ENCODE measurements at places on chromosomes 6 and 20. TPM values are rescaled to one million over a fixed set of nuclear protein-coding genes. Genes with fewer than 3 reads are reported as not detected.

The SMIM26 gene
- total RNA-seq, result 152 TPM

The HLA-DPA1 gene
- 1.1 TPM for total RNA-seq

The GABRR1 gene
- total RNA-seq, result not detected

The GPX5 gene
- 0.30 TPM for total RNA-seq

The TSPYL4 gene
- 54.1 TPM for total RNA-seq

The HTR1B gene
- total RNA-seq, result 2.2 TPM

The SOD2 gene
- total RNA-seq, result 176 TPM

The CNPY3 gene
- total RNA-seq, result 78.1 TPM

The RBBP9 gene
- 20.4 TPM for total RNA-seq

The SLCO4A1 gene
- total RNA-seq, result 1.4 TPM

The RIPOR2 gene
- 4.8 TPM for total RNA-seq

The SPACA1 gene
- not detected for total RNA-seq

The NEURL2 gene
- 77.8 TPM for total RNA-seq

The LAMA5 gene
- 103 TPM for total RNA-seq

The COL19A1 gene
- 0.27 TPM for total RNA-seq

The GFOD1 gene
- total RNA-seq, result 16.2 TPM

The SPTLC3 gene
- total RNA-seq, result 2.2 TPM

The TTI1 gene
- total RNA-seq, result 19.0 TPM

The PANK2 gene
- total RNA-seq, result 33.4 TPM

The CST4 gene
- total RNA-seq, result not detected

The HLA-DRA gene
- total RNA-seq, result not detected

The SYCP2 gene
- not detected for total RNA-seq

The OR2J3 gene
- not detected for total RNA-seq

The SMLR1 gene
- not detected for total RNA-seq

The SLC22A16 gene
- total RNA-seq, result not detected

The SLC17A1 gene
- not detected for total RNA-seq

The NAPB gene
- total RNA-seq, result 10.0 TPM

Measured in cardiac muscle cell (in vitro differentiated cells and primary cell).